ENCODE measurements at places on chromosomes 6 and 20.
A peak's percentile ranks its signal among the peaks of the same experiment; 100 is the strongest.

DNA sequence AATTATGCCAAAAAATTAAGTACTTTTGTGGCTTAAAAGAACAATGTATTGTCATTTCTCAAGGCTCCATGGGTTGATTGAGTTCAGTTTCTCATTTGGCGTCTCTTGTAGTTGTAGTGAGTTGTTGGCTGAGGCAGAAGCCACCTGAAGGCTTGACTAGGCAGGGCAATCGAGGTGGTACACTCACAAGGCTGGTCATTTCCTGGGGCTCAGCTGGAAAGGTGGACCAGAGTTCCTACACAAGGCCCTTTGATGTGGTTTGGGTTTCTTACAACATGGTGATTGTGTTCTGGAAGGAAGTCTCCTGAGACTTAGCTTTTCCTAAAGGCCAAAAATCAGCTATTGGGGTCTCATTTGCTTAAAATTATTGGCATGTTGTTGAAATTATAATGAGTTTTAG, 22.6 kb downstream of the MAS1 start:
- no peak for DNase-seq

- no peak for DNase-seq
These were observed 10.7 kb downstream of the SDC4 start for GRCh38 chr20:45337367-45338120.

DNA sequence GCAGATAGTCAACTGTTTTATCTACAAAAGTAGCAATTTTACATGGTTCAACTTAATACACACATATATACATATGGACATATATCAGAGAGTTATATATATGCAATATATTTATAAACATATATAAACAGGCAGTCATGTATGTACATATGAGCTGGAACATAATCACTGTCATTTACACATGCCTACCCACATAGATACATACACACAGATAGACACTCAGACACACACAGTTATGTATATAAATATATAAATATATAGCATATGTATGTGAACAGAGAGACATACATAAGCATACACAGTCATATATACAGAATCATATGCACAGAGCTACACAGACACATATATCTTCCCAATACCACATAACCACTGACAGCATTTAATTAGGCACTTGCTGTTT, 2.2 kb downstream of the WFDC5 start:
- DNase-seq: no peak

DNA sequence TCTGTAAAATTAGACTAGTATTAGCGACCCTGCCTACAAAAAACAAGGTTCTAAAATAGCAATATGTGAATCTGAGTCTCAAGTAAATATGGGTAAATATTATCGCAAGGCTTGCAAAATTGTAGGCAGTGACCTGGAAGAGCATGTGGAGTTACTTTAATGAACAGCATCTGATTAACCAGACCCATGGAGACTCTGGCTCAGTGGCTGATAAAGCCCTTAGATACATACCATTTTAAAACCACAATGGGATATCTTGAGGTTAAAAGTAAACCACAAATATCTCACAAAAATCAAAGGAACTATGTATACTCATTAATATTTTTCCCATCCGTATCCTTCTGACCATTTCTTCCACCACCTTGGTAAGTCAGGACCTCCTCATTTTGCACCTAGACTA, 187.0 kb downstream of the MTFR2 start:
- DNase-seq: no peak

- no peak for DNase-seq
These were observed 37.2 kb downstream of the EBF4 start for GRCh38 chr20:2729791-2730190.

DNA sequence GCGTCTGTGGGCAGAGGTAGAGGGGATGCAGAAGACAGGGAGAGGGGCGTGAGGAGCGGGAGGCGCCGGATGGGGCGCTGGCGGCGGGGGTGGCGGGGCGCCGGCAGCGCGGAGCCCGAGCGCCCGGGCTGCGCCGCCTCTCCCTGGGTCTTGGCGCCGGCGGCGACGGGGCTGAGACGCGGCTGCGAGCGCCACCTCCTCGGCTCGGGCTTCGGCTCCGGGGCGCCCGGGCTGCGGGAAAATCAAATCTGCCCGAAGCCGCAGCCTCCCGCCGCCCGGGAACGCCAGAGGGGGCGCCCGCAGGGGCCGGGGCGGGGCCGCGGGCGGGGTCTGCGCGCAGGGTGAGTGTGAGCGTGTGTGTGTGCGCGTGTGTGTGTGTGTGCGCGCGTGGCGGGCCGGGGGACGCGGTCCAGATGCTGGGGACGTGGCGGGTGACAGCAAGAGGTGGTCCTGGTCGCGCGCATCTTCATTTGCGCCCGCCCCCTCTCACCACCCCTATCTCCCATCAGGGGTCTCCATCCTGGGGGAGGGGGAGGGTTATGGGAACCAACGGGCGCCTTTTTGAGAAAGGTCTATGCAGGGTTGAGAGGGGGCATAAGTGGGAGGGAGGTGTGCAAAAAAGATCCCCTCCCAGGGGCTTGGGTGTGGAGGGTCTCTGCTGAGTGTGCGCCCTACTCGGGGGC, 646 bp upstream of the CPNE5 start:
- peak; percentile 22 for DNase-seq

Data from stimulated activated CD4-positive, alpha-beta T cell treated with anti-CD3 and anti-CD28 coated beads, Interleukin-1b, Interleukin-23, amount 100 ng/mL, for 1 hour (primary cell).